ENCODE measurements at places on chromosomes 1 and 21. TPM values are rescaled to one million over a fixed set of nuclear protein-coding genes. Genes with fewer than 3 reads are reported as not detected.

The PCNX2 gene
- polyA plus RNA-seq: 5.4 TPM

The FHL3 gene
- 1.7 TPM for polyA plus RNA-seq

The OR10J1 gene
- not detected for polyA plus RNA-seq

The FAM72B gene
- not detected for polyA plus RNA-seq

The EFNA3 gene
- polyA plus RNA-seq: 0.54 TPM

DNA sequence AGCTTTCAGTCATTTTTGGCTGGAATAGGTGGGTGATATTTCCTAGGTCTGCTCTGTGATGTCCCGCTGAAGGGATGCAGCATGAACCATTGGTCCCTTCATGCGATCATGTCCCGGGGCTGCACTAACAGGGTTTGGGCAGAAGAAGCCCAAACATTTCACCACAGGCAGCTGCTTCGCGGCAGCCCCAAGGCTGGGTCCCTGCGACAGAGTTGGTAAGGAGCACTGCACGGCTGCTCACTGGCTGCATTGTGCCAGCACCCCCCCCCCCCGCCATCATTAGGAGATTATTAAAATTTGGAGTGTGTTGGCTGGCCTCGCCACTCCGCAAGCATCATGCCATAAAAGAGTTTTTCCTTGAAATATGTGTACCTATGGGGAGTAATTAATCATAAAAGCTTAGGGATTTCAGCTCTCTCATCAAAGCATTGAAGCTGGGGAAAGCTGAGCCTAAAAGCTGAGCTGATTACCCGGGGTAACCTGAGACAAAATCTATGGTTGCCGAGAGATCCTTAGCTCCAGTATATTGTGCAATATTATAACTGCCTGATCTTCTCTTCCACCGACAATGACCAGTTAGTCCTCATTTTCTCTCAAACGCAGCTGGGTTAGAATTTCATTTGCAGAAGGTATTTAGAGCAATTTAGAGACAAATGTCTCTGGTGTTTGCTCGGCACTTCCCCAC lies 62.5 kb downstream of the PEX14 start:
- no peak overlapping the region for H3K4me3 ChIP-seq
- H3K27me3 ChIP-seq: no peaks in the 10 kb centered on the region
- H3K4me1 ChIP-seq: no peaks in the 10 kb centered on the region
- no peak overlapping the region for H3K27ac ChIP-seq

All from naive B cell (primary cell).